ENCODE measurements at places on chromosomes 1 and 21.

DNA sequence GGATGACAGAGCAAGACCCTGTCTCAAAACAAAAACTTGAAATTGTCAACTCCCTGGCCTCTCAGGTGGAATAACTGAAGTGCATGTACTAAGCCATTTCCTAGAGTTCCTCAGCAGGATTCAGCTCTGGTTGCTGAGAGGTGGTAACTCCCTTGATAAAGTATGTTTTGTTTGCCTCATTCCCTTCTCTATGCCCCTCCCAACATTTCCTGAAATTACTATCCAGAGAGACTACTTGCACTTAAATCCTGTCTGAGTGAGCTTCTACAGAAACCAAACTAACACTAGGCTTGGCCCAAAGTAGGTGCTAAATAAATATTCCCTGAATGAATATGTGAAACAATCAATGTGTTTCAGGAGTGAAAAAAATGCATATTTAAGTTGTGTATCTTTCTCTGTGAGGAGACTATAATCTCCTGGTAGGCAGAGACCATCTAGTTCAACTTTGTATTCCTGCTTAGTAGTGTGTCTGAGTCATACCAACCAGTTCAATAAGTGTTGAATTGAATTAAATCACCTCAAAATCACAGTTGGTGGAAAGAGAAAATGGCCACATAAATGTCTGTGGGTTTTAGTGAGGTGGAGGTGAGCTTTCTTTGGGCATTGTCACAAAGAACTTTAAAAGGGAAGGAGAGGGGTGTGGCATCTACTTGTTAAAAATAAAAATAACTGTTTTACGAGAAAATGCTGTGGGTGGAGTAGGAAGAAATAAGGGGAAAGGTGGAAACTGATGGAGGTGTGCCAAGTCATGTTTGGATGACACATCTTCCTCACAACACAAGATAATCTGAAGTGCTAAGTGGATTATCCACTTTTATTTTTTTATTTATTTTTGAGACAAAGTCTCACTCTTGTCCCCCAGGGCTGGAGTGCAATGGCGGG is 12.6 kb downstream of the RIMKLA start:
- DNase-seq: no peak

GRCh38 chr21:21547368-21547953 is 549.3 kb downstream of the NCAM2 start:
- no peak for DNase-seq

GRCh38 chr1:101905283-101905835 is 91.4 kb downstream of the OLFM3 start:
- no peak for DNase-seq

- DNase-seq: no peak
Observed at GRCh38 chr1:113870778-113871177, 734 bp downstream of the PTPN22 start.

- no peak for DNase-seq
Observed at GRCh38 chr1:40058097-40058452, 17.5 kb downstream of the CAP1 start.

GRCh38 chr21:41530366-41530765 is 22.4 kb upstream of the TMPRSS2 start:
- no peak for DNase-seq

DNA sequence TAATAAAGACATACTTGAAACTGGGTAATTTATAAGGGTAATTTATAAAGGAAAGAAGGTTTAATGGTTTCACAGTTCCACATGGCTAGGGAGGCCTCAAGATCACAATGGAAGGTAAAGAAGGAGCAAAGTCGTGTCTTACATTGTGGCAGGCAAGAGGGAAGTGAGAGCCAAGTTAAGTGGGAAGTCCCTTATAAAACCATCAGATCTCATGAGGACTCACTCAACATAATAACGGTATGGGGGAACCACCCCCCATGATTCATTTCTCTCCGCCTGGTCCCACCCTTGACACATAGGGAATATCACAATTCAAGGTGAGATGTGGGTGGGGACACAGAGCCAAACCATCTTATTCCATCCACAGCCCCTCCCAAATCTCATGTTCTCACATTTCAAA is 76.8 kb upstream of the ZNF678 start:
- DNase-seq: no peak

- DNase-seq: no peak
Observed at GRCh38 chr1:165703648-165704047, 5.3 kb upstream of the ALDH9A1 start.

GRCh38 chr1:98103617-98104285 is 182.9 kb upstream of the DPYD start:
- DNase-seq: no peak

DNA sequence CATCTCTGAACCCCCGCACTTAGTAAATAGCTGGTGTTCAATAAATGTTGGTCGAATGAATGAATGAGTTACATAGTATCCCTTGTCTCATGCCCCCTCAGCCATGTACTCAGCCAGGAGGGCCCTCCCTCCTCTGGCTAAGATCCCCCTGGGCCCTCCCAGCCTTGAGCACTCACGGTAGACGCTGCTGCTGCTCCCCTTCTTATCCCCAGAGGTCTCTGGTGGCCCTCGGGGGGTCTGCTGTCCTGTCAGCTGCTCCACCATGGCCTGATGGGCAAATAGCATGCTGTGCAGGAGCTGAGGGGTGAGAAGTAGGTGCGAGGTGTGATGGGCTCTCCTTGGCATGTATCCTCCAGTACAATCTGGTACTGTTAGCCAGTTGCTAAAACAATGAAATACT is 1.9 kb downstream of the ETV3L start:
- no peak for DNase-seq

- DNase-seq: no peak
Observed at GRCh38 chr21:32100423-32100822, 178.4 kb downstream of the MIS18A start.

DNA sequence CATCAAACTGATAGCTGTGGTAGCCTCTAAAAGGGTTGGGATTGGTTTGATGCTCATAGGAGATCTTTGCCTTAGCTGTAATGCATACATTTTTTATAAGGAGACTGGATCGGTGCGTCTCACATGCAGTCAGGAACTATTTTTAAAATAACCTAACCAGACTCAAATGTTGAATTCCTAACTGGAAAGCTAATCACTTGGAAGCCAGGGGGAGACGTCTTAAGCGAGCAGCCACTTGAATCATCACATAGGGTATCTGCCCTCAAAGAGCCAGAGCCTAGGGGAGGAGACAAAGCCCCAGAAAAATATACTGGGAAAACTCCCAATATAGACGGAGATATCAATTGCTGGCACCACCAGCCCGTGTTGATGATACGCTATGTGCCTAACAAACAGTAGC is 61.7 kb upstream of the PUM1 start:
- peak; percentile 22 for DNase-seq

GRCh38 chr21:33380483-33380998 is 22.7 kb upstream of the IFNGR2 start:
- DNase-seq: no peak

DNA sequence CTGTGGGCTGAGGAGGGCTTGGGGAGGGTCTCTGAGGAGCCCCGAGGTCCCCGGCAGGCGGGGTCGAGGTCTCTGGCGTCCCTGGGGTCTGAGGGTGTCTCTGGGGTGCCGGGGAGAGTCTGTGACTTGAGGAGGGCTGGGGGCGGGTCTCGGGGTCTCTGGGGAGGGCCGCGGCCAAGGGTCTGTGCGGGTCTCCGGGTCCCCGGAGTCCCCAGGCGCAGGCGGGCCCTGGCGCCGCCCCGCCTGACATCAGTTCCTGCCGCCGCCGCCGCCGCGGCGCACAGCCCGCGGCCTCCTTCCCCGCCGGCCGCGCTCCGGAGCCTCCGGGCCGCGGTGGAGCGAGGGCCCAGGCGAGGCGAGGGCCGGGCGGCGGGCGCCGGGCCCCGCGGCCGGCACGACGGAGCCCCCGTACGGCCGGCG is at the start of gene PLEKHM2:
TSS of gene PLEKHM2 (plus strand) at position 279 of the 420 bp plus-strand sequence. CDS start 239 bp downstream, outside the sequence.
- peak; percentile 40 for DNase-seq

GRCh38 chr1:24557711-24558131 is 1.8 kb downstream of the NCMAP start:
- no peak for DNase-seq

DNA sequence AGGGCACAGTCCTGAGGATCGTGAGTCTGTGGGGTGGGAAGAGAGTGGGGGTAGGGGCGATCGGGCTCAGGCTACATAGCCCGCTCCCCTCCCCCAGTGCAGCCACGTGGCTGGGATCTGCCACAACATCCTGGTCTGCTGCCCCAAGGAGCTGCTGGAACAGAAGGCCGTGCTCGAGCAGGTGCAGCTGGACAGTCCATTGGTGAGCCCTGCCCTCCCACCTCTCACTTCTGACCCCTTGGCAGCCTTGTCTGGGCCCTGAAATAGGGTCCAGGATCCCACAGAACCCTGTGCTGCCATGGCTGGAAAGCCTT is 5.0 kb downstream of the CNKSR1 start:
- DNase-seq: no peak

DNA sequence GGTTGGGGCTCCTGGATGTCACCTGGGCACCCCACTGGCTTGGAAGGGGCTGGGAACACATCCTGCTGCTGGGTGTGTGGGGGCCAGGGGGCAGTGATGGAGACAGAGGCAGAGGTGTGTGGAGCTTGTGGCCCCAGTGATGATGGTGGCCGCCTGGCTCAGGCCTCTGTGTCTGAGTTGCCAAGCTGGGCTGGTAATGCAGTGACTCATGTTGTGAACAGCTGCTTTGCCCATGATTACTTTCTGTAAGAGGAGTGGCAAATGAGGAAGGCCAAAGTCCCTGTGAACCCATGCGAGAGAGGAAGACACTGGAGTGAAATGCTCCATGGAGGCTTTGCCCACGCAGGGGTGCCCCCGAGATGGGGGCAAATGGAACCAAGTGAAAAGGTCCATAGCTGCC is 86.8 kb downstream of the KCNJ6 start:
- no peak for DNase-seq

GRCh38 chr21:33290441-33290840 is 24.3 kb downstream of the IL10RB start:
- DNase-seq: no peak

GRCh38 chr1:217660353-217661062 is 29.4 kb downstream of the SPATA17 start:
- DNase-seq: no peak

DNA sequence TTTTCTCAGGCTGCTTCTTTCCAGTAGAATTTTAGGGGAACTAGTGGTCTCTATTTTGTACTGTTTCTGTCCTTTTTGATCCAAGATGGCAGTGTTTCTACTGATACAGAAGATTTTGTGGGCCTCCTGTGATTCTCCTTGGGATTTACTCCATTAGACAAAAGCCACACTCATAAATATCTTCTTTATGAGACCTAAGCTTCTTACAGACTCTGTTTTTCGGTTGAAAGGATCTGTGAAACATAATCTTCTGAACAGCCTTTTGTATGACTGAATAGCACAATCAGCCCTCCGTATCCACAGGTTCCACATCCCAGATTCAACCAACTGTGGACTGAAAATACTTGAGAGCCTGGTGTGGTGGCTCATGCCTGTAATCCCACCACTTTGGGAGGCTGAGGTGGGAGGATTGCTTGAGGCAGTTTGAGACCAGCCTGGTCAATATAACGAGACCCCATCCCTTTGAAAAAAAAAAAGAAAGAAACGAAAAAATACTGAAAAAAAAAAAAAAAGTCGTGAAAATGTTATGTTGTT is 10.8 kb upstream of the PSMD4 start:
- no peak for DNase-seq

DNA sequence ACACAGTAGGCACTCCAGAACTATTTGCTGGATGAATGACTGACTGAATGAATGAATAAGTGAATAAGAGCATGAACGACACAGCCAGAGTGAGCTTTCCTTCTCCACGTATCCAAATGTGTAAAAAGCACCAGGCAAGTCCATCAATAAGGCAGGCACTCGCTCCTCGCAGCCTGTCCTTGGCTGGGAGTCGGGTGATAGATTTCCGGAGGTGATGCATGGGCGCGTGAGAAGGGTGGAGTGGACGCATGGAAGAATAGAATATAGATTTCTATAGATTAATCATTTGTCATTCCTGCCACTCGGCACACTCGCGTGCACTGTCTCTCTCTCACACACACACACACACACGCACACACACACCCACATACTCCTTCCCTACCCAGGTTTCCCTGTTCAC is 164.3 kb upstream of the ZC3H12A start:
- DNase-seq: no peak

DNA sequence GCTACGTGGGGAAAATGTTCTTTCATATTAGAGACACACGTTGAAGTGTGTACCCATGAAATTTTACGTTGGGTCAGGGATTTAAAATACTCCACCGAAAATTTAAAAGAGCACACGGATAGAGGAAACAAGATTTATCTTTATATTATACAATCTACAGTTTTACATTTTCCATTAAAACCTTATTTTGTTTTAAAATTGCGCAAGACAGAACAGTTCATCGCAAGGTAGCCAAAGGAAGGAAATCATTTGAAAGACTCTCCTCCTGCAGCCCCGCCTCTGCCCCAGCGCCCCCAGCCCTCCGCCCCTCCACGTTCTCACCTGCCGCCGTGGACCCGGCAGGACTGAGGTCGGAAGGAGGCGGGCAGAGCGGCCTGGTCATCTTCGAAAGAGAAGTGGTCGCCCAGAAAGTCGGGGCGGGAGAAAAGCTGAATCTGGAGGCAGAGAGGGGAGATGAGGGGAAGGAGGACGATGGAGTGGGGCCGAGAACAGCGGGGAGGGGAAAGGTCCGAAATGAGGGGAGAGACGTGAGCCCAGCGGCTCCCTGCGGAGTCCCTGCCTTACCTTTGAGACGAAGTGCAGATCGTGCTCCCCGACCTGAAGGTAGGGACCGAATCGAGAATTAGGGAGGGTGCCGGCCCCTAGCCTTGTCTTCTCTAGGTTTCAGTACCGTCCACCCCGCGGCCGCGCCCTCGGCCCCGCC is 18.0 kb downstream of the CRYBG2 start:
- DNase-seq: no peak

DNA sequence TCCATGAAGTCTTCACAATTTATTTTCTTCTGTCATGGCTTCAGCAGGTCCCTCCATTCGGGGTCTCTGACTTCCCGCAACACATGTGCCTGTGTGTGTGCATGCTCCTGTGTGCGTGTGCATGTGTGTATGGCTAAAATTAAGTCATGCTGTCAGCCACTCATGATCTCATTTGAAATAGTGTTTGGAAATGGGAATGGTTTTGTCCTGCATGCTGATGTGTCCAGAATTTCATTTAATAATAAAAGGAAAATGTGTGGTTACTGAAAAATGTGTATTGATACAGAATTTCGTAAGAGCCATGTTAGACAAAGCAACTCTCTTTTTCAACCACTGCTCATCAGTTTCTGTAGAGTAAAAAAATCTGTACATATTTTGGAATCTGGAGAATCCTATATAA is 123.8 kb upstream of the PRDX6 start:
- no peak for DNase-seq

DNA sequence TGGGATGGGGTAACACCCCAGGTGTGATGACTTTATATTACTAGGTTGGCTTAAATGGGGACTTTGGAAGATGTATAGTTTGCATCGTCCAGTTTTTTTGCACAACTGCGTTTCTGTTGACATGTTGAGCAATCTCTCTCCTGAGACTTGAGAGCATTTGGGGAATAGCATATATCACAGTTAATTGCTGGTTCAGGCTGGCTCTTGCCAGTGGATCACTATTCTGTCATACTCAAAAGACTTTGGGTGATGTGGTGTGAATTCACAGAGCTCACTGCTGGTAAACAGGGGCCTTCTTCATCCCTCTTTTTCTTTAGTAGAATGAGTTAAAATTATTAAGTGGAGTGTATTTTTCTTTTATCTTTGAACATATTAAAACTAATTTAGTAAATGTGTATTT is 44.3 kb downstream of the LHX9 start:
- no peak for DNase-seq

Data from muscle of arm (tissue), 14 donors.